ENCODE measurements at places on chromosomes 11 and 22.

- no peak for DNase-seq
These were observed 113.7 kb downstream of the FEZ1 start for GRCh38 chr11:125382314-125382791.

DNA sequence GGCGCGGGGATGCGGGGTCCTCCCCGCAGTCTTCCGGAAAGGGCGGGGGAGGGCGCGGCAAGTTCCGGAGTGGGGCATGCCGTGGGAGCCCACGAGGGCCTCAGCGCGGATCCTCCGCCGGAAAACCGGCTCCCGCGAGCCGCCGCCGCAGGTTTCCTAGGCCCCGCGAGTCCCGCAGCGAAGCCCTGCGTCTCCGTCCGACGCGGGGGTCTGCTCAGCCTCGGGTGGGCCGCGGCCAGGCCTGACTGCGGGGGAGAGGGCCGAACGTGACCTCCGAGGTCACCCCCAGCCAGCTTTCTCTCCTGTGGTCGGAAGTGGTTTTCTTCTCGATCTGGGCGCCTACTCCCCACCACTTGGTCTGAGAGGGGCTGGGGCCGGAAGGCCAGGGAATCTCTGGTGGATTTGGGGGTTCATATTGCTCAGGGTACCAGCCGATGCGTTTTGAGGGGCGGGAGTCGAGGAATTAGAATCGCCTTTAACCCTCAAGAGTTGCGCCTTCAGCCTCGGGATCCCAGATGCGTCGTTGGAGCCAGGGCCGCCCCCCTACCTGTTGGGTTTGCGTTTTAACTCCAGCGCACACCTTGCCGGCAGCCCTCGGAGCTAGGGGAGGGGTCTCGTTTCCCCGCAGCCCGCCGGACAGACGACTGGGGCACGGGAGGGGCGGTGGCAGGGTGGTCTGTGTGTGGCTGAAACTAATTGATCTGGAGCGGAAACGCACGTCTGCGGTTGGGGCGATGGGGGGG is 3.6 kb upstream of the CCND1 start:
- no peak for DNase-seq

- DNase-seq: no peak
These were observed 36.8 kb downstream of the CERK start for GRCh38 chr22:46701262-46701661.

DNA sequence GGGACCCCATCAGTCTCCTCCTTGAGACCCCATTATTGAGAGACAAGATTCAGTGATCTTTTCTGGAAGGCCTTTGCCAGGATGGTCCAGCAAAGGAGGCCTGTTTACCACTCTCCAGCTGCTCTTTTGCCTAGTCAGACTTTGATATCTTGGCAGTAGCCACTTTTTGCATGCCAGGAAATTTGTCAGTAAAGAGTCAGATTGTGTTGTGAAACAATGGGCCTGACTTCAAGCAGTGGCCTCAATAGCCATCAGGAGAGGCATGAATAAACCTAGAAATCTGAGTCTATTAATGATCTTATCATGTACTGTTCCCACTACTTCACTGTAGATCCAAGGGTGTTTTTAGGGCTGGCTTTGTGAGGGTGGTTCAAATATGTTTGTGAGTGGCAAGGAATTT is 479.4 kb downstream of the JRKL start:
- no peak for DNase-seq

DNA sequence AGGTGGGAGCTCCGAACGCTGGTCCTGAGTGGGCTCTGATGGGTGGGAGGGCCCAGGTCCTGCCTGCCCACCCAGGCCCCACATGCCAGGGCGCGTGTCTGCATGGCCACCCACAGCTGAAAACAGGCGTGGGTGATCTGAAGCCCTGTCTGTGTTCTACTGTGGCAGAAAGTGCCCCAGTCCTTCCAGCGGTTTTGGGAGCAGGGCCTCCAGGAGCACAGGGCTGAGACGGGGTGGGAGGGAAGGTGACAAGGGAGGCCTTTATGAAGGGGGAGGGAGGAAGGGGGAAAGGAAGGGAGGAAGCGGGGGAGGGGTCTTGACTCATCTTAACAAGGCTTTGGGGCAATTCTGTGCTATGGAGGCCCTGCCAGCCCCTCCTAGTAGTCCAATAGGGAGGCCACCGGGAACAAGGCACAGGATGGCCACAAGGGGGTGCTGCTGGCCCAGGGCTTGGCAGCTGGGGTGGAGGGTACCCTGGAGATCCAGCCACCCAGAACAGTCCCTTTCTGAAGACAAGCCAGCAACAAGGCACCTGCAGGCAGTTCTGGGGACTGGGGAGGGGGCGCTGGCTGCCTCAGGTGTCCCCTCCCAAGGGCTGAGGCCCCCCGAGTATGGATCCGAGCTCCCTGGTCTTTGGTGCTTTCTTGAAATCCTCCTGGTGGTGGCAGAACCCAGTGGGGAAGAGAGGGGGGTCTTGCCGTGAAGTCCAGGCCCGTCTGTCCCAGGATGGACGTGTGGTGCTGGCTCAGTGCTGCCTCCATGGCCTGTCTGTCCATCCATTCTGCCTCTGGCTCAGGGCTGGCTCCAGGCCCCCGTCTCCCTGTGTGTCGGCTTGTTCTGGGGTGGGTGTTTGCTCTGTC is 6.3 kb upstream of the FADS3 start:
- no peak for DNase-seq

DNA sequence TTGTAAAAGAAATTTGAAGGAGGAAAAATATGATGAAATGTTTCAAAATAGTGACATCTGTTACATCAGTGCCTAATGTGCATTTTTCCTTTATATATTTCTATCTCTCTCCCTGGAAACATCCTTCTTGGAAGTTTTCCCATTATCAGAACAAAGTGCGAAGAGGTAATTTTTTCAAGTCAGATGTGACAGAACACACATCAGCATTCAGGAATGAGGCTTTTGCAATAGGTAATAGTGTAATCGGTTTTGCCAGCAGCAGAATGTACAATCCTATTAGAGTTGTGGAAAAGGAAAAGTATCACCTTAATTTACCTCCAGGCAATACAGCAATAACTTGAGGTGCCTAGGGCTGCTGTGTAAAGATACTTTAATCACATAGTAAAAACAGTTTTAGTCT is 275.8 kb downstream of the FAT3 start:
- no peak for DNase-seq

- no peak for DNase-seq
These were observed 41.4 kb downstream of the RIC3 start for GRCh38 chr11:8127447-8127846.

GRCh38 chr11:12725863-12726682 is 51.9 kb downstream of the TEAD1 start:
- no peak for DNase-seq

DNA sequence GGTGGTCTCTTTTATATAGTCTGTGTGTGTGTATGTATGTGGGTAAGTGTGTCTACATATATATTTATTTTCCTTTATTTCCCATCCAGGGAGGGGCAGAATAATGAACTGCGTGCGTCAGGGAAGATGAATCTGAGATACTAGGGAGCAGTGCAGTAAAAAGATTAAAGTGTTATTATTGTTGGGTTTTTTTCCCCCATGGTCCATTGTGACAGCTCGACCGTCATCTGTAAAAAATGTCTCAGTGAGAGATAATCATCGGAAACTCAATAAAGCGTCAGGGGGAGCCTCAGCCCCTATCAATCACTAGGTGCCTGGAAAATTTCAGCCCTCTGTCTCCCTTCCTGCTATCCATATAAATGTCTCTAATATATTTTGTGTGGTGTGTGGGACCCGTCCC is 64.6 kb downstream of the CLPB start:
- no peak for DNase-seq

DNA sequence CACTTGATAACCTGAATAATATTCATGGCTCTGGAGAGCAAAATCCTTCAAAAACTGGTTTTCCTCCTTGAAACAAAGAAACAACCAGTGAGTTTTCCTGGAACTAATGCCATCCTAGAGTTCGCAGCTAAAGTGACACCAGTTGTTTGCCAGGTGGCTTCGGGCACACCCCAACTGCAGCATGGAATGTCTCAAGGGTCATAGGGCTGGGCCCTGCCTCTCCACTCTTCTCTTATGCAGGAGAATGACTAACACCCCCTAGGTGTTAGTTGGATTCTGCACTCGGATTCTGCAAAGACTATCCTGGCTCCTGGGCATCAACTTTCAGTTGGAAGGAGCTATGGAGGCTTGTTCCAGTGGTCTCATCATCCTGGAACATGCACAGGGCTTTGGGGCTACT is 98.8 kb downstream of the KIRREL3 start:
- DNase-seq: no peak

GRCh38 chr22:38907767-38908166 is 35.8 kb upstream of the CBX6 start:
- DNase-seq: no peak

GRCh38 chr11:76785513-76785912 is 2.4 kb downstream of the TSKU start:
- DNase-seq: no peak

DNA sequence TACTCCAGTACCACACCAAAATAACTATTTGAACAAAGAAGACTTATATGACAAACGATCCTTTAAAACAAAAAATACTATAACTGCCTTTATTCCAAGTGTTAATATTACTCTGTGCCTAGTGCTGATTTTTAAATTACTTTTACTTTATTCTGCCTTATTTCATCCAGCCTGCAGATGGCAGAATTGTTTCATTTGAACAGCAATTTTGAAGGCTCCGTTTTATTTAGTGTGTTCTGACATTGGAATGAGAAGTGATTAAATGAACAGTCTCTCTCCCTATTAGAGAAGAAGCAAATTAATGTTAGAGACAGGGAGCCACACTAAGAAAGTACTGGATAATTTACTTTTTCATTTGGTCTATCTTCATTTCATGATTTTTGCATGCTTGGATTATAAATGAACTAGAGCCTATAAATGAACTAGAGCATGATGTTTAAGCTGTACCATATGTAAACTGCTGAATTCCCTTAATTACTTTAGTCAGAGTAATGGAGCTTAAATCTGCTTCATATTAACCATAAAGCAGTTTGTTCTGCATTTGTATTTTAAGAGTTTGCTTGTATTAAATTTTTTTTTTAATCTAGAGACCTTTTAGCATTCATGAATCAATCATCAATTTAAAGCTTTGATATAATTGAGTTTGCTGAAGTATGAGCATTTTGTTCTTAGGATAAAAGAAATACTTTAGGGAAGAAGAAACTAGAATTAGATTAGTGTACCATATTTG is 9.8 kb downstream of the PDHX start:
- no peak for DNase-seq

- no peak for DNase-seq
These were observed 24.7 kb downstream of the PATZ1 start for GRCh38 chr22:31321421-31321820.

DNA sequence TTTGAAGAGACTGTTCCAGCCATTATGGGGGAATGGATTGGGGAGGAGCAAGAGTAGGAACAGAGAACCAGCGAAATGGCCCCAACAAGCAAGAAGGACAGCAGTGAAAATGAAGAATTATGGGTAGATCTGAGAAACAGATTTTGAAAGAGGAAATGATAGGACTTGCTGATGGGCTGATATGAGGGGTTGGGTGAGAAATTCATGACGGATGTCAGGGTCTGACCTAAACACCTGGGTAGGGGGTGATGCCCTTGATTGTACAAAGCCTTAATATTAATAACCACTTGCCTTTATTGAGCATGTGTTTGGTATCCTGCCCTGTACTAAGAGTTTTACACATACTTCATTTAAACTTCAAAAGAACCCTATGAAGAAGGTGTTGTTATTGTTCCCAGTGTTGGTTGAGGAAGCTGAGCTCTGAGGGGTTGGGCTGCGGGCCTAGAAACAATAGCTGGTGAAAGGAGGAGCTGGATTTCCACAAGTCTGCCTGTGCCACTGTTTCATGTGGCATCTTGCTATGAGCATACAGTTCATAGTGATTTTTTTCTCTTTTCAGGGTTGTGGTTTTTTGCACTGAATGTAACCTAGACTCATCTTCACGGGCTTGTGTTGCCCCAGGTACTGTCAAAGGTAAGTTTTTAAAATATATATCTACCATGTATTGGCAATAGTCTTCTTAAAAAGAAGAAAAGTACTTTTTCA is 61.1 kb upstream of the TNRC6B start:
- DNase-seq: no peak

DNA sequence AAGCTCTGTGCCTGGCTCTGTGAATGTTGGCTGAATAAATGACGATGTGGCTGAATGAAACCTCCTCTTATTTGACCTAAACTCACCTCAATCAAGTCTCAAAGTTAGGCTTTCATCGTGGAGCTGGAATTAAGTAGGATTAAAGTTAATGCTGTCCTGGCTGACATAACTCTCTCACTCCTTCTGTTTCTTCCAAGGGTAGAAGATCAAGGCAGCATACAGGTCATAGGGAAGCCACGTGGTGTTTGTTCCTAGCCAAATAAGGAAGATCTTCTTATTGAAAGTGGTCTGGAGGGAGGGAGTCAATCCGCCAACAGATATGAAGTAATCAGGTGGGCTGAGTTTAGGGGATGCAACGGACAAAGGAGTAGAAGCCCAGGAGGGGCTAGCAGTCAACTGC is 59.5 kb downstream of the TRIM29 start:
- no peak for DNase-seq

- DNase-seq: no peak
These were observed 29.6 kb downstream of the TOM1 start for GRCh38 chr22:35329114-35329847.

GRCh38 chr11:46617972-46618314 is 590 bp downstream of the ATG13 start:
- no peak for DNase-seq

DNA sequence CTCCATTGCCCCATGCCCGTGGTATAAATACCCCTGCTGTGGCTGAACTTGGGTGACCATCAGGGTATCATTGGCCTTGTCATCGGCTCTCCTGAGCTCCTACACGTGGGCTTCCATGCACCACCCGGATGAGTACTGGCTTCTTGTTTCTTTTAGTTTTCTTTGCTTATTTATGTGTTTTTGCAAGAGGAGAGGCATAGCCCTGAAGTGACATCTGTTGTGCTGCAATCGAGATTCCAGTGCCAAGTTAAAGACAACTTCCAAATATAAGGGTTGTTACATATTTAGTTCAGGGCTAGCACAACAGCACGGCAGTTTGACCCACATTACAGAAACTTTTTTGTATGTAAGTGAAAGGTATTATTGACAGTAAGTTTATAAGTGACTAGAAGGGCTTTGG is 1087.1 kb downstream of the TBC1D22A start:
- no peak for DNase-seq

GRCh38 chr22:32448980-32449379 is 15.3 kb downstream of the BPIFC start:
- no peak for DNase-seq

DNA sequence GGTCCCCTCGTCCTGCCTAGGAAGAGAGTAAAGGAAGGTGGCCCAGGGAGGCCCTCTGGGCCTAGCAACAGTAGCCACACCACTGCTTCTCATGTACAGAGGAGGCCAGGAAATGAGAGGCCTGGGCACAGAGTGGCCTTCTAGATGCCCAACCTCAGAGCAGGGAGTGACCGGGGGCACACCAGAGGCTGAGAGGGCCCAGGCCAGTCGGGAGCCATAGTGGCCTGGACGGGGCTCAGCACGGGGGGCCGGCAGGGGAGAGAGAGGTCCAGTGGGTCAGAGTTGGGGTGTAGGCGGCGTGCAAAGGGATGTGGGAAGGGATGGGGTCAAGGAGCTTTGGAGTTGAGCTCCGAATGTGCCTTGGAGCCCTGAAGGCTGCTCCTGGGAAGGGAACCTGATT is 25.0 kb upstream of the MYEOV start:
- no peak for DNase-seq

- DNase-seq: no peak
These were observed 53.5 kb downstream of the CYTH4 start for GRCh38 chr22:37335806-37336199.
